ENCODE measurements at places on chromosomes 5 and 9. TPM values are rescaled to one million over a fixed set of nuclear protein-coding genes. Genes with fewer than 3 reads are reported as not detected.

PCDHGB1 gene
- 2.8 TPM for total RNA-seq

PCDHGA3 gene
- total RNA-seq: 3.0 TPM

SLC34A1 gene
- not detected for total RNA-seq

ZNF879 gene
- 2.7 TPM for total RNA-seq

All from posterior vena cava (tissue), 2 donors.